ENCODE measurements at places on chromosomes 1 and 21.

- DNase-seq: no peak
These were observed 1.6 kb downstream of the ADGRL2 start for GRCh38 chr1:81802457-81802706.

- no peak for DNase-seq
These were observed 9.2 kb downstream of the PTPRF start for GRCh38 chr1:43539726-43540434.

DNA sequence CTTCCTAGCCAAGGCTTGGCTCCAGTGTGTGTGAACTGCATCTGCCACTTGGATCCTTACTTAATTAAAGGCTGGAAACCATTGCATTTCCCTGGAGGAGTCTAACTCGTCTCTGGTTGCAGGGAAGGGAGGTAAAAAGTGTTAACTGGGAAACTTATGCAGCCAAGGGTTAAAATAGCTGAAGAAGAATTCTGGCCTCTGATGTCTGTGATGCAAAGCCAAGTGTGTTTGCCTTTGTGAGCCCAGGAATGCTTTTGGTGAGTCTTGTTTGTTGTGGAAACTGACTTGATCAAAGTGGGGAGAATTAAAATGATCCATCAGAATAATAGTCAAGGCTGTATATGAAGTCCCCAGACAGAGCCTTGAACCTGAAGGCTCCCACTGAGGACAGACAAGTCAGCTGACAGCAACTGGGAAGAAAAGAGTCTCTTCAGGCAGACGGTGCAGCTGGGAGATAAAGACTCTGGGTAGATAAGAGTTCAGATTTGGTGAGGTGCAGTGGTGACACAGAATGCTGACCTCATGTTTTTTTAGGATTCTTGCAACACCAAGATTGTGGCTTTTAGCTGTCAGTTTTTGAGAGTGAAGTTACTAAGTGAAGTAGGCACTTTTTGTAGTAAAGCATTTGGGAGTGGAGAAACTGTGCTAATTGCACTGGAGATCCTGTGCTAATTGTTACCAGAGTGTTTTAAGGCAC is 59.5 kb upstream of the WLS start:
- no peak for DNase-seq

DNA sequence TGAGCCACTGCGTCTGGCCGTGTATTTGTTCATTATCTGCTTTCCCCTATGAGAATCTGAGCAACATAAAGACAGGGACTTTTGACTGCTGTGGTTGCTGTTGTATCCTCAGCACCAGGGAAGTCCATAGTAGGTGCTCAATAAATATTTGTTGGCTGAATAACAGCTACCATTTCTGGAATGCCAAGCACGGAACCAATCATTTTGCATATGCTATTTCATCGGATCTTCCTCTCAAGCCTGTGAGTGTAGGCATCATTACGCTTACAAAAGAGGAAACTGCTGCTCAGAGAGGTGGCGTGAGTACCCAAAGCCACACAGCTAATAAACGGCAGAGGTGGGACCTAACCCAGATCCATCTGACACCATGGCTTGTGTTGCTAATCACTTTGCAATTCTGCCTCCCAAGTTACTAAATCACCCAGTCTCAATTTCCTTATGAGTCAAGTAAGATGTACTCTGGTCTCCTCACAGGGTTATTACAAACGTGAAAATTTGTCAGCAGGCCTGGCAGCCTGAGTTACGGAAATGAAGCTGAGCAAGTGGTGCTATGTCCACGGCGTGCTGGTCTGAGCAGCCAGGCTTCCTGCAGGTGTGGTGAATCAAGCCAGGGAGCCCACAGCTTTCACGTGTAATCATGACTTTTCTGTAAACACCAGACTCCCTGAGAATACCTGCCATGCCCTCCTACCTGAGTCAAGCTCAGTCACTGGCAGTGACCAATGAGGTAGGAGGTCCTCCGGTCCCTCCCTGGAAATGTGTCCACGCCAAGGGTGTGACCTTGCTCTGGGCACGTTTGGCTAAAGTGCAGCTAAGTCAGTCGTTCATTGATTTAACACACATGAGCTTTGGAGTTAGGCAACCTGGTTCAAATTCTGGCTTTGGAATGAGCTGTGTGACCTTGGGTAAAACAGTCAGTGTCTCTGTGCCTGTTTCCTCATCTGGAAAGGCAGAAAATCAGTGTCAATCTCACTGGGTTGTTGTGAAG is 4.8 kb upstream of the RHCE start:
- no peak for DNase-seq

- no peak for DNase-seq
These were observed 163.3 kb downstream of the DHRS3 start for GRCh38 chr1:12454406-12455391.

GRCh38 chr21:34133392-34133791 is 60.0 kb downstream of the MRPS6 start:
- no peak for DNase-seq

DNA sequence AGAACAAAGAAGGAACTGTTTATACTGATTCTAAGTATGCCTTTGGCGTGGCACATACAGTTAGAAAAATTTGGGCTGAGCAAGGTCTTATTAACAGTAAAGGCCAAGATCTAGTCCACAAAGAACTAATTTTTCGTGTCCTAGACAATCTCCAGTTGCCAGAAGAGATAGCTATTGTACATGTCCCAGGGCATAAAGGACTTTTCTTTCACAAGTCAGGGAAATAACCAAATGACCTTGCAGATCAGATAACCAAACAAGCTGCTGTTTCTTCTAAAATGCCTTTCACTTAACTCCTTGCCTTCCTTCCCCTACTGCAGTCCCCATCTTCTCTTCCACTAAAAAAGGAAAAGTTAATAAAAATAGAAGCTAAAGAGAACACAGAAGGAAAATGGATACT is 4.0 kb downstream of the TEX50 start:
- no peak for DNase-seq

DNA sequence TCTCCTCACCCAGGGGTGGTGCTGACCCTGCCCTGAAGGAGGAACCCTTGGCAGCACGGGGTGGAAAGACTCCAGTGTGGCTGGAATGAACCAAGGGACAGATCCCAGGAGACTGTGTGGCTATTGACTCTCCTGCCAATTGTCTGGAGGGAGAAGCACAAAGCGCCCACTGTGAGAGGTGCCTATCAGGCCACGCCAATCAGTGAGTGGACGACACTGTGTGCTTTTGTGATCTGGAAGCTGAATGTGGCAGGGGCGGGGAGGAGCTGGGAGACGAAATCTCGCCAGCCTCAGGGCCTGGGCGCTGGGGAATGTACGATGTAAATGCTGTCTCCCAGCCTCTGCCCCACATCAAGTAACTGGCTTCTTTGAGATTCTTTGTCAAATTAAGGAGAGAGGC is 167.1 kb downstream of the ZBTB18 start:
- no peak for DNase-seq

DNA sequence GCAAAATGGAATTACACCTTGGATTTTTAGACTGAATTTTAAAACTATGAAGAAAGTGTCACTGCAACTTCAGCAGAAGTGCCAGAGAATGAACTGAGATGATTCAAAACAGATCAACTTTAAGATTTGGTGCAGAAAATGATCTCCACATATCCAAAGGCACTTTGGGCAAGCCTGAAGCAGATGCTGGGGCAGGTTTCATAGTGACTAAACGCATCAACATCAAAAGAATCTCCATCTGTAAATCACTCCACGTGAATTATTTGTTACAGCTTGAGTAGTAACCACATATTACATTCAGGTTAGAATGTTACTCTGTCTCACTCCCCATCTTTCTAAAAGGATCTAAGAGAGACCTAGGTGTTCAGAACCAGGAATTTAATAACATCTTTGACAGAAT is 329.0 kb upstream of the ESRRG start:
- no peak for DNase-seq

DNA sequence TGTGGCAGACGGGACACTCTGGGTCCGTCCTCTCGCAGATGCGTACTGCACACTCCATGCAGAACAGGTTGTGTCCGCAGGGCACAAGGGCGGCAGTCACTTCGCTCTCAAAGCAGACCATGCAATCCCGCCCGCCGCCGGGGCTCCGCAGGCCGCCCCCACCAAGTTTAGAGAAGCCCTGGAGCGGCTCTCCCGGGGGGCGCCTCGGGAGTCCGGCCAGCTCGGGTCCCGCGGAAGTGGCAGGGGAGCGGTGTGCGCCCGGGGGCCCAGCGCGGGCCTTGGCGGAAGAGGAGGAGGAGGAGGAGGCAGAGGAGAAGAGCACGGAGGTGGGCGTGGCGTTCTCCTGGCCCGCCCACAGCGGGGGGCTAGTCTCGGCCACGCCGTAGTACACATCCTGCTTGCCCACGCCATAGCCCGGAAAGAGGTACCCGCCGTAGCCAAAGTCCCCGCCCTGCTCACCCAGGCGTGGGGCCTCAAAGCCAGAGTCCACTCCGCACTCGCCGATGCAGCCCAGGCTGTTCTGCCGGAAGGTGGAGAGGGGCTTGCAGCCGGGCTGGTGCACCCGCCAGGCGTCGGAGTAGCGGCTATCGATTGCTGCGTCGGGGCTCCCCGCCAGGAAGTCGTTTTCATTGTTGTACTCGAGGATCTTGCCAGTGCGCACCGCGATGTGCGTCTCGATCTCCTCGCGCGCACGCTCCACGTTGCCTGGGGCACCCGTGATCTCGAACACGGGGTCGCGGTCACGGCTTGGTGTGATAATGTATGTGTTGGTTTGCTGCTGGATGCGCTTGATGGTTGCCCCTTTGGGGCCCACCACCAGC is 5.4 kb downstream of the MEX3A start:
- no peak for DNase-seq

GRCh38 chr1:175826705-175827104 is 83.3 kb upstream of the TNR start:
- DNase-seq: no peak

DNA sequence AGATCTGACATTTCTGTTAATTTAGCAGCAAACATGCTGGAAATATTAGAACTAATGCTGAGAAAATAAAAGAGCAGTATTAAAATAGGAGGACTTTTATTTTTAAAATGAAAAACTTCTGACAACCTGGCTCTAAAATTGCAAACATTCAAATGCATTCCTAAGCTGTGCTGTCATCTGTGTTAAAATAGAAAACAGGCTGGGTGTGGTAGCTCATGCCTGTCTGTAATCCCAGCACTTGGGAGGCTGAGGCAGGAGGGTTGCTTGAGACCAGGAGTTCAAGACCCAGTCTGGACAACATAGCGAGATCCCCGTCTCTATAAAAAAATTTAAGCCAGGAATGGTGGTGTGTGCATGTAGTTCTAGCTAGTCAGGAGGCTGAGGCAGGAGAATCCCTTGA is 44.6 kb downstream of the MIGA1 start:
- no peak for DNase-seq

DNA sequence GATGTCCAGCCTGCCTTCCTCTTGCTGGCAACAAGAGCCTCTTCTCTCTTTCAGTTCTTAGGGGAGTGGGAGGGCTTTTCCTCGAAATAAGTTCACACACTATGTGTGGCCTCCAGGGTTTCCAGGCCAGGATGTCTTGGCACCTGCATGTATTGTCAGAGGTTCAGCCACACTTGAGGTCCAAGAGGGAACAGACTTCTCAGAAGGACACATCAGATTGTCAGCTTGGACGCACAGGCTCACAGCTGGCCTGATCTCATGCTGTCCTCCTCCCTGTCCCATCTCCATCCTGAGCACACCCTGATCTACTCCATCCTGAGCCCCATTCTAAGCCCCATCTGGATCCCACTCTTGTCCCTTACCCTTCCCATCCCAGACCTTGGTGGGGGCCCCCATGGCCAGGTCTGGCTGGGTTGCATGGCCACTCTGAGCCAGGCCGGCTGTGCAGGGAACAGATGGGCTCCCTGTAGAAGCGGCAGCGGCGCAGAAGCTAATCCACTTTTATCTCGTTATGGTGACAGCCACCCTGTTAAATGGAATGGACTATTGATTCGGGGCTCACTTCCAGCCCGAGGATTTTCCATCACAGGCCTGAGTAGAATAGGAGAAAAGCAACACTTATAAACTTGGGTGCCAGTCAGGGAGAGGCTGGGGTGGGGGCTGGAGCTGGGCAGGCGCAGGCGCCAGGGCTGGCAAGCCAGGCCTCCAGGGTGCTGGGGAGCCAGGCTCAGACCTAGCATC is 85.1 kb upstream of the CSF3R start:
- no peak for DNase-seq

GRCh38 chr1:2482588-2482987 is 6.5 kb downstream of the PLCH2 start:
- no peak for DNase-seq

GRCh38 chr1:66240491-66241484 is 293.2 kb upstream of the SGIP1 start:
- no peak for DNase-seq

DNA sequence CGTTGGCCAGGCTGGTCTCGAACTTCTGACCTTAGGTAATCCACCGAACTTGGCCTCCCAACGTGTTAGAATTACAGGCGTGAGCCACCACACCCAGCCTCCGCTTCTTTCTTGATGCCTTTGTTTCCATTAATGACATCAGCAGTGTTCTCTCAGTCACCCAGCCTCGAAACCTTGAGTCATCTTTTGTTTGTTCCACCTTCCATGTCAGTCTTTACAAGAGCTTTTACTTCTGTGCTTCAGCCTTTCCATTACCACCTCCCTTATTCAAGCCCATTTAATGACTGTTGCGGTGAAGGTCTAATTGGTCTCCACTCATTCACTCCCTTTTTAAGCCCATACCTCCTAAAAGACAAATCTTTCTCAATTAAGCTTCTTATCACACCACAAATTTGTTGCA is 146.6 kb upstream of the ADGRL2 start:
- no peak for DNase-seq

DNA sequence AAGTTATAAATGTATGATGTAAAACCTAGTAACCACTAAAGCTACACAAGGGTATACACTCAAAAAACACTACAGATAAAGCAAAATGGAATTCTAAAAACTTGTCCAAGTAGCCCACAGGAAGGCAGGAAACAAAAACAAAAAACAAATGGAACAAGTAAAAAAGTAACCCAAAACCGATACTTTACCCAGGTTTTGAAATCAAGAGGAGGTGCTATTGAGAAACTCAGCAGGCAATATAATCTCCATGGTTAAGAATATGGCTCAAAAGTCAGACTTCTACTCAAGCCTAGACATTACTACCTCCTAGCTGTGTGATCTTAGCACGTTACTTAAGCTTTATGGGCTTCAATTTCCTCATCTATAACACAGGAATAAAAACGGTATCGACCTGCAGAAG is 13.3 kb downstream of the RBBP5 start:
- DNase-seq: no peak

DNA sequence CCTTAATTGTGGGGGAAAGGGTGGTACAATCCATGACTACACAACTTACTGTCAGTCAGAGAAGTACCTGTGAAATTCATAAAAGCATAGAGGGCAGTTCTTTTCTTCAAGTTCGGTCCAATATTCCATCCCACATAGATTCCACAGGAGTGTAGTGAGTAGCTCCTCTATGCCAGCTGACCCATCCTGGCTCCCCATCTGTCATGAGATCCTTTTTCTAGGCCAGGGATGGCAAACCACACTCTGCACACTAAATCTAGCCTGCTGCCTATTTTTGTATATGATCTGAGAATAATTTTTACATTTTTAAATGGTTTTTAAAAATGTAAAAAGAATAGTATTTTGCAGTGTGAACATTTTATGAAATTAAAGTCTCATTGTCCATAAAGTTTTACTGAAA is 107.0 kb upstream of the TSPAN2 start:
- no peak for DNase-seq

GRCh38 chr21:27564684-27565301 is 597.9 kb upstream of the ADAMTS5 start:
- no peak for DNase-seq

GRCh38 chr1:200238311-200238710 is 171.5 kb downstream of the ZNF281 start:
- DNase-seq: no peak
